Left cardiac atrium (tissue), 4 donors: ENCODE measurements at places on chromosomes 7 and 10.

DNA sequence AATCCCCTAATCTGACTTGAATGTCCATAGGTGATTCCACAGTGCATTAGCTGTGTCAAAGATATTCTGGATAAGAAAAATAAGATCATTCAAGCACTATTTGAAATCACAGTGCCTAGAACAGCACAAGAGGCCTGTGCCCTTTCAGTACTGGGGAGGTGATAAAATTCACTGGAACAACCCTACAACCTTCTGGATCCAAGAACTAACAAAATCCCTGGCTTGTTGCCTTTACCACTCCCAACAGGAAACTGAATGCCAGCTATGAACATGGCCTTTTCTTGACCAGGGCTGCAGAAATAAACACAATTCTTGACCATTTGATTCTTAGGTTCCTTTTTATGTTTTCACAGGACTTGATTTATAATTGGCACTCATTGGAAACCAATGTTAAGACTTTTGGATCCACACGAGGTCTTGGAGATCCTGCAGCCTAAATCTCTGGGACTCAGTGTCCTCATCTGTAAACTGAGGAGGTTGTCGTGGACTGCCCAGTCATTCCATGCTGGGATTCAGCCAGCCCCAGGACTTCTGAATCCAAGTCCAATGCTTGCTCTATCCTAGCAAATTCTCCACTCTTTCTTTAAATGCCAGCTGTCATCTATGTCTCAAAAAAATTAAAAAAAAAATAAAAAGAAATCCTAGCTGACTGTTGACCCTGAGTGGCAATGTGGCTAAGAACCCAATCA lies 624.7 kb downstream of the KCNMA1 start:
- peak; percentile 36 for DNase-seq

DNA sequence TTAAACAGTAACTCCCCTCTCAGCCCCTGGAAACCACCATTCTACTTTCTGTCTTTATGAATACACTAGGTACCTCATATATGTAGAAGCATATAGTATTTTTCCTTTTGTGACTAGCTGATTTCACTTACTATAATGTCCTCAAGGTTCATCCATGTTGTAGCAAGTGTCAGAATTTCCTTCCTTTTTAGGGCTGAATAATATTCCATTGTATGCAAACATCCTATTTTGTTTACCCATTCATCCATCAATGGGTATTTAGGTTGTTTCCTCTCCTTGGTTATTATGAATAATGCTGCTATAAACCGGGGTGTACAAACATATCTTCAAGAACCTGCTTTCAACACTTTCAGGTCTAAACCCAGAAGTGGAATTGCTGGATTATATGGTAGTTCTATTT lies 125.3 kb downstream of the SGMS1 start:
- no peak for DNase-seq

DNA sequence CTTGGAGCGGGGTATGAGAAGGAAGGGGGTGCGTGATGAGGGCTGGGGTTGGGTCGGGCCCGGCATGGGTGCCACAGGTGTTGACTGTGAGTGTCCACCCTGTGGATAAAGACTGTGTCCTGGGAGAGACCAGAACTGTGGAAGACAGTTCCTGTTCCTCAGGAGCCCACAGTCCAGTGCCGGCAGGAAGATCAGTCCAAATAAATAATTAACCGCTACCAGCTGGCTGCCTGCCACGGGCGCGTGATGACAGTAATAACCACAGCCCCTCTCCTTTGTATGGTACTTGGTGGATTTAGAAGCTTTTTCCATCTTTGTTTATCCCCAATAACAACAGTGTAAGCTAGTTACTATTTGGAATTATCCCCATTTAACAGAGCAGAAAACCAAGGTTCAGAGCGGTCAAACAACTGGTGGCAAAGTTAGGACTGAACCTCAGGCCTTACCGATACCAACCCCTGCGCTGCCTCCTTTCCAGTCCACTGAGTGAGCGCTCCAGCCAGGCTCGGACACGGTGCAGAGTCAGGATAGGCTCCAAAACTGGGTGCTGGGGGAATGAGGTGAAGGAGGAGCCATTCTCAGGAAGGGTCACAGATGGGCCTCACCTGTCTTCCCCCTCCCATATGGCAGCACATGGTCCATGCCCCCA lies 5.1 kb downstream of the ZMIZ1 start:
- peak; percentile 72 for DNase-seq

- no peak for DNase-seq
Measured at GRCh38 chr7:133829336-133829897, 297.7 kb upstream of the LRGUK start.

GRCh38 chr7:95594185-95594584 lies 2.1 kb downstream of the PDK4 start:
- no peak for DNase-seq

- no peak for DNase-seq
Measured at GRCh38 chr10:61901829-61902444, 438 bp downstream of the ARID5B start.

- no peak for DNase-seq
Measured at GRCh38 chr10:73819081-73819480, 7.7 kb upstream of the NDST2 start.

- no peak for DNase-seq
Measured at GRCh38 chr10:4434105-4434504, 391.9 kb upstream of the AKR1E2 start.

DNA sequence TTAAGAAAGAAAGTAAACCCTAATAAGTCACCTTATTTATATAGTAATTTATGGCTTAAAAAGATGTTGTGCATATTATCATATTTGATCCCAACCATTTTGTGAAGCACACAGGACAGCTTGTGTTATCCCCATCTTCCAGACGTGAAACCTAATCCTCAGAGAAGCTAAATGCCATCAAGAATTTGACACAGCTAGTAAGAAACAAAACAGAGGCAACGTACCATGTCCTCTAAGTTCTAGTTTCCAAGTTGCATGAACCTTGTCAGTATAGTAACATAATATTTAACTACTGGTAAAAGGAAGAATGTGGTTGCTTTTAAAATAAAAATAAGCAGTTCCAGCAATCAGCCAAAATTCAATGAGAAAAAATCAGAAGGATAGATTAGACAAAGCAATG lies 41.5 kb downstream of the PTN start:
- no peak for DNase-seq

DNA sequence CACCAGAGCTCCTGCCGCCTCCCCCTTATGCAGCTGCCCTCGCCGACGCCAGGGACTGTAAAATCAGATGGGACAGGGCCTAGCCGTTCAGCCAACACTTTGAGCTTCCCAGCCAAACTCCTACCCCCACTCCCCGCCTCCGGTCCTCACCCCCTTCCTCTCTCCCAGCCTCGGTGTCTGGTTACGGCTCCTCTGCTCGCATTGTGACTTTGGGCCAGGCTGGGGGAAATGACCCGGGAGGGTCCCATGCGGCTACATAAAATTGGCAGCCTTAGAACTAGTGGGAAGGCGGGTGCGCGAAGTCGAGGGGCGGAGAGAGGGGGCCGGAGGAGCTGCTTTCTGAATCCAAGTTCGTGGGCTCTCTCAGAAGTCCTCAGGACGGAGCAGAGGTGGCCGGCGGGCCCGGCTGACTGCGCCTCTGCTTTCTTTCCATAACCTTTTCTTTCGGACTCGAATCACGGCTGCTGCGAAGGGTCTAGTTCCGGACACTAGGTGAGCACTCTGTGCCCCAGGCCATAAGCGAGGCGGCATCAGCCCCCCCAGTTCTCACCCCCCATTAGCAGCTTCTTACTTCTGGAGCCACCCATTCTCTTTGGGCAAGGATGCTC lies at the start of gene KAZALD1:
KAZALD1 (plus strand) TSS at position 366 of the 608 bp plus-strand sequence. CDS start 604 bp downstream, outside the sequence.
- DNase-seq: peak; percentile 69

- DNase-seq: no peak
Measured at GRCh38 chr7:77995717-77996116, 197.1 kb downstream of the PHTF2 start.

GRCh38 chr7:83708531-83708930 lies 59.6 kb upstream of the SEMA3E start:
- DNase-seq: no peak

DNA sequence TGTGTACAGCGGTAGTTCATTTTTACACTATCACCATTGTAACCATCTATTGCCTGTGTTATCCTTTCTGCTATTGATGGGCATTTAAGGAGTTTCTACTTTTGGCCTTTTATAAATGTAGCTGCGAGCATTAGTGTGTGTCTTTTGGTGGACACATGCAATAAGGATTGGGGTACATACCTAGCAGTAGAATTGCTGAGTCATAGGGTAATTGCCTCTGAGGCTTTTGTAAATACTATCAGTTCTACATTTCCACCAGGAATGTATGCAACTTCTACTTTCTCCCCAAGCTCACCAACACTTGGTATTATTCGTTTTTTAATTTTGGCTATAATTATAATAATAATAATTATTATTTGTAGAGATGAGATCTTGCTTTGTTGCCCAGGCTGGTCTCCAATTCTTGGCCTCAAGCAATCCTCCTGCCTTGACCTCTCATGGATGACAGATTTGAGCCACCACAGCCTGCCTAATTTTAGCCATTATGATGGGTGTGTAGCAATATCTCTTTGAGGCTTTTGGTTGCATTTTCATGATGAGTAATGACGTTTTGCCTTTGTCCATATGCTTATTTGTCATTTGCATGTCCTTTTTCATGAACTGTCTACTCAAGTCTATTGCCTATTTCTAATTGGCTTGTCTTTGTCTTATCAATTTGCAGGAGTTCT lies 277.0 kb downstream of the ACTR3B start:
- DNase-seq: no peak

DNA sequence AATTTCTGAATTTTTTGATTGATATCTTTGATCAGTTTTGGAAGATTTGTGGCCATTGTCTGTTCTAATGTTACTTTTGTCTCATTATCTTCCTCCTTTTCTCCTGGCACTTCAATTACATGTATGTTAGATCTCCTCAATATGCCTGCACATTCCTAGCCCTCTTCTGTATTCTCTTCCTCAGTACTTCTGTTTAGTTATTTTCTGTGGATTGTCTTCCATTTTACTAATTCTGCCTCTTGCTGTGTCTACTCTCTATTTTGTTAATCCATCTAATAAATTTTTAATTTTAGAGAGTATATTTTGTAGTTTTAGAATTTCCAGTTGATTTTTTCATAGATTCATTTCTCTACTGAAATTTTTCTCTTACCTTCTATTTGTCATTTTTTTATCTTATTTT lies 137.1 kb downstream of the INSYN2A start:
- DNase-seq: no peak

DNA sequence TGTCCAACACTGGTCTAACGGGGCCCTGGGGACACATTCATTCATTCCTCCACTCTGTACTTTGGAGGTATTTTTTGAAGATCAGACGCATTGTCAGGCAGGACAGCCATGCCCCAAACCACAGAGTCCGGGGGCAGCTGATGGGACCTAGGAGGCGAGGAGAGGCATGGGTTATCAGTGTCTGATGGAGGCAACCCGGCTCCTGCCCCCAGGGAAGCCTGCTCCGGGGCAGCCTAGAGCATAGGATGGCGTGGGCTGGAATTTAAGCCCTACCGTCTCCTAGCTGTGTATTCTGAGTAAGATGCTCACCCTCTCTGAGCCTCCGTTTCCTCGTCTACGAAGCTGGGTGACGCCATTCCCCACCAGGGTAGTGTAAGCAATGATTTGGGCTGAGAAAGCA lies 55.4 kb upstream of the ELN start:
- DNase-seq: no peak

GRCh38 chr7:131648491-131648890 lies 92.1 kb upstream of the PODXL start:
- DNase-seq: no peak

- DNase-seq: no peak
Measured at GRCh38 chr7:44158096-44158872, 17.2 kb upstream of the MYL7 start.

GRCh38 chr7:121054925-121055324 lies 66.4 kb downstream of the CPED1 start:
- no peak for DNase-seq

DNA sequence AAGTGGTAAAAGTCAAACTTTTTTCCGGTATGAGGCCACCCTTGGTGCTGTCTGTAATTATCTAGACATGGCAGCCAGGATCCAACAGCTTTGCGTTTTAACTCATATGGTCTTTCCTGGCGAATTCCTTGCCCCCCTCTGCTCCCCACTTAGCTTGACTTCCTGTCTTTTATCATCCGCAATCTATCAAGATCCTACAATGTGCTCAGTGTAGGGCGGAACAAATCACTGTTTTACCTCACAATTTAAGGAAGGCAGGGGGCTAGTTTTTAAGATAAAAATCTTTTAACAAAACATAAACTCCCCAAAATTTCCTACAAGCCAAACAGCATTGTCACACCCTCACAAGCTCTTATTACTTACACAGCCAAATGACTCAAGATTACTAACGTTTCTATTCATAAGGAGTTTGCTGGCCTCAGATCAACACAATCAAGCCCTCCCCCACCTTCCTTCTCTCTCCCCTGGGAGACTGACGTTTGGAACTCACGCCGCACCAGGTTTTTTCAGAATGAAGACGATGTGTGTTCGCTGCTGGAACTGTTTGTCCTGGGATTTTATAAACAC lies 1.3 kb upstream of the CDK14 start:
- DNase-seq: peak; percentile 55

GRCh38 chr7:101625031-101625791 lies 3.9 kb downstream of the MYL10 start:
- no peak for DNase-seq

DNA sequence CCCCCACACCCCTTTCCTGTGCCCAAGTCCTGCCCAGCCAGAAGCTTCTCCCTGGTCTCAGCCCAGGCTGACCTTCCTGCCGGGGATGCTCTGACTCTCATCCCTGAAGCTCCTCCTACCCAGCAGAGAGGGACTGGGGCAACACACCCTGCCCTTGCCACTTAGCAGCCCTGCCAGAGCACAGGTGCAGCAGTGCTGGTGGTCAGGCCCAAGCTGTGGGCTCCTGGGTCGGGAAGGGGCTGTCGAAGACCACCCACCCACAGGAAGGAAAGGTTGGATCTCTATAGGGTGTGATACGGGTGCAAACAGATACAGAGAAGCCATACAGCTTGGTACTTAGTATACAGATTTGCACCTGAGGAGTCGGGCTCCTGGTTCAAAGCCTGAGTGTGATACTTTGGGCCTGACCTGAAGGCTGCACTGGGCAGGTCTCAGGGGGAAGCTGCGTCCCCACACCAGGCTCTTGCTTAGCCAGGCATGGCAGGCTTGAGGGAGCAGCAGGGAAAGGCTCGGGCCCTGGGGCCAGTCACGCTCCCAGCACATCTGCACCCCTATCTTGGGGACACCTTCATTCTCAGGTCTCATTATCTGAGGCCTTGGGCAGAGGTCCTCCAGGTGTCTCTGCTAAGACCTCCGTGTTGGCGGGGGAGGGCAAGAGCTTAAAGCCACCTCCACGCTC lies 47.3 kb downstream of the TCERG1L start:
- no peak for DNase-seq

DNA sequence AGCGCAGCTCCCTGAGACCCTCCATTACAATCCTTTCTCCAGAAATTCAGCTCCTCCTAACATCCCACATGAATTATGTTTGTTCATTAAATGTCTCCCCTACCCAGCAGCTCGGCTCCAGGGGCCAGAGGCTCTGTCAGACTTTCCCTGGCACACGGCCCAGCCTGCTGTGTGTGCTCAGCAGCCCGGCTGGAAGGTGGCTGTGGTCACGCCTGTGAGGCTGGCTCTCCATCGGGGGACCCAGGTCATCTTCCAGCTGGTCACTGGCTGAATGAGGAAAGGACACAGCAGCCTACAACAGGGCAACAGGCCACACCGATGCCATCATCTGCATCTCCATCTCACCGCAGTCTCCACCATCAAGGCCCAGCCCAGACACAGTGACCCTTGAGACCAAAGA lies 219.8 kb downstream of the MAD1L1 start:
- DNase-seq: peak; percentile 74
